ENCODE measurements at places on chromosomes 11 and 22.

DNA sequence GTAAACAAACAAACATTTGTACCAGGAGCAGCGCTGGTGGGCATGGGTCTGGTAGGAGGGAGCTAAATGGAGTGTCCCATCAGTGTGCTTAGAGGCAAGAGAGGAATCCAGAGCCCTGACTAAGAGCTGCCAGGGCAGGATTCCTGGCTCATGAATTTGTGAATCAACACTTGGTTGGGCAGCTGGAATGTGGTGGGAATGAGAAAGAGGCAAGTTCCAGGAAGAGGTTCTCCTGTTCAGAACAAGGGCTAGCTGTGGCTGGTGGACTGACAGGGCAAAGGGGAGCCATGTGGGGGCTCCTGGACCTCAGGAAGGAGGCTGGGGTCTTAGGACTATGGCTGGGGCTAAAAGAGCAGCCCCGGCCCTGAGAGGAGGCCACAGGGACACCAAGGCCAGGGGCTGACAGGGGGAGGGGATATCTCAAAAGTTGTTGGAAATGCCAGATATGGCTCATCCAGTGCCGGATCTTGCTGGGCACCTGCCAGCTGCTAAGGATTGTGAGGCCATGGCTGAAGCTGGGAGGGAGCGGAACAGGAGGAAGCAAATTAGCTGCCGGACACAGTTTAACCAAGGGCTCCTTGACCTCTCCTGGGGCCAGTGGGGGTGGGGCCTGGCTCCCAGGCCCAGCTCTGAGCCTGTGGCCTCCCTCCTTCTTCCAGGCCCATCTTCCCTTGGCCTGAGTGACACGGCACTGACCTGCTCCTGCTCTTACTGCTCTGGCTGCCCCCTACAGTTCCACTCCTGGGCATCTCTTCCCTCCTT lies 14.6 kb upstream of the P2RY6 start:
- no peaks in the 10 kb centered on the region for H3K36me3 ChIP-seq
- no peak overlapping the region for H3K4me3 ChIP-seq
- peak overlapping the region; percentile 98 for H3K27ac ChIP-seq
- no peaks in the 10 kb centered on the region for H3K27me3 ChIP-seq
- peak; percentile 81 for DNase-seq

- no peak within 1 kb of the TSS for H3K27ac ChIP-seq
- H3K4me3 ChIP-seq: no peak within 1 kb of the TSS
- H3K27me3 ChIP-seq: peaks cover 6% of the 10 kb centered on the region
- DNase-seq: no peak
Observed at GRCh38 chr22:39900306-39901227, at the start of gene GRAP2. GRAP2 (plus strand) TSS chr22:39901084; CDS start chr22:39947107, 46,023 bp downstream.

DNA sequence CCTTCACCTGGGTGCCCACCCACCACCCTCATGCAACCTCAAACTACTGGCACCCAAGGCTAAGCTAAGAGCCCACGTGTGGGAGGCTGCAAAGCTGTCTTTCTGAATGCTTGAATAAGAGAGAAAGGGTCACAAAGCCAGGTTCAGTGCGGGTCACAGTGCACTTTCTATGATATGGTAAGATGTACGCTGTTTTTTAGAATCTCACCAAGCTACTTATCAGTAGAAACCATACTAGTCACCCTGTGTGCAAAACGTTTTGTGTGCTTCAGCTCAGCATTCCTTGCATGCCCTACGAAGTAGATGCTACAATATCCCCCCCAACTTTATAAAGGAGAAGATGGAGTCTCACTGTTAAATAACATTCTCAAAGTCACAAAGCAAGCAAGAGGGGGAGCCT lies 14.9 kb downstream of the P2RX3 start:
- DNase-seq: no peak
- no peaks in the 10 kb centered on the region for H3K36me3 ChIP-seq
- no peak overlapping the region for H3K27ac ChIP-seq
- H3K27me3 ChIP-seq: no peaks in the 10 kb centered on the region

GRCh38 chr11:122601141-122602125 lies 54.1 kb upstream of the UBASH3B start:
- no peak overlapping the region for H3K4me3 ChIP-seq
- H3K27me3 ChIP-seq: peaks cover 3% of the 10 kb centered on the region
- no peak overlapping the region for H3K27ac ChIP-seq

DNA sequence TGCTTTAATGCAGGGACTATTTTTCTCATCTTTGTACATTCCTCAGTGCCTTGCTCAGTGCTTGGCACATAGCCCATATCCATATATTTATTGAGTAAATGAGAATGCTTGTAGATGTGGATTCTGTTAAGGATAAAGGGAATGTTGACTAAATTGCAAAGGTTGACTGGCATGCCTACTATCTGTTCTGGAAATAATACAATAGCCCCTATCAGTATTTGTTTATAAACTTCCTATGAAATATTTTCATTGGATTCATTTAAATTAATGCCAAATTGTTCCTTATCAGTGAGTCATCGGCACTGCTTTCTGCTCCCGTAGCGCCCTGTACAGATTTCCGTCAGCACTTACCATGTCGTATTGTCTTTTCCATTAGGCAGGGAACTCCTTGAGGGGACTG lies 8.0 kb downstream of the RNF121 start:
- H3K27me3 ChIP-seq: no peaks in the 10 kb centered on the region
- H3K36me3 ChIP-seq: no peaks in the 10 kb centered on the region
- no peaks in the 10 kb centered on the region for H3K4me1 ChIP-seq
- no peak overlapping the region for H3K27ac ChIP-seq
- peak; percentile 85 for DNase-seq

DNA sequence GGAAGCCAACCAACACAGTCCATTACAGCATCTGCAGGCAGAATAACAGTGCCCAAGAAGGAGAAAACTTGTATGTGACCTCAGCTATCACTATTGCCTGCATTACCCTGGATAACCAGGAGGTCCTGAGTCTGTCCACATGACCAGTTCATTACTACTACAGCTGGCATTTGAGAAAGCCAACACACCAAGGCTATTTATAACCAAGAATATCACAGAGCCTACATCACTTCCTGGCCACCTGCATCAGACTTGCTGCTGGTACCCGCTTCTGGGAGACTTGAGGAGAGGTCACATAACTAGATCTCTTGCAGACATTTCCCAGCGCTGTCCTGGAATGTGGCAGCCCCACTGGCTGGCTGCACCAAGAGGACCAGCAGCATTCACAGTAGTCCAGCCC lies 11.1 kb upstream of the OR56B4 start:
- no peak overlapping the region for H3K4me3 ChIP-seq
- no peaks in the 10 kb centered on the region for H3K27me3 ChIP-seq
- H3K36me3 ChIP-seq: no peaks in the 10 kb centered on the region
- no peak overlapping the region for H3K27ac ChIP-seq

DNA sequence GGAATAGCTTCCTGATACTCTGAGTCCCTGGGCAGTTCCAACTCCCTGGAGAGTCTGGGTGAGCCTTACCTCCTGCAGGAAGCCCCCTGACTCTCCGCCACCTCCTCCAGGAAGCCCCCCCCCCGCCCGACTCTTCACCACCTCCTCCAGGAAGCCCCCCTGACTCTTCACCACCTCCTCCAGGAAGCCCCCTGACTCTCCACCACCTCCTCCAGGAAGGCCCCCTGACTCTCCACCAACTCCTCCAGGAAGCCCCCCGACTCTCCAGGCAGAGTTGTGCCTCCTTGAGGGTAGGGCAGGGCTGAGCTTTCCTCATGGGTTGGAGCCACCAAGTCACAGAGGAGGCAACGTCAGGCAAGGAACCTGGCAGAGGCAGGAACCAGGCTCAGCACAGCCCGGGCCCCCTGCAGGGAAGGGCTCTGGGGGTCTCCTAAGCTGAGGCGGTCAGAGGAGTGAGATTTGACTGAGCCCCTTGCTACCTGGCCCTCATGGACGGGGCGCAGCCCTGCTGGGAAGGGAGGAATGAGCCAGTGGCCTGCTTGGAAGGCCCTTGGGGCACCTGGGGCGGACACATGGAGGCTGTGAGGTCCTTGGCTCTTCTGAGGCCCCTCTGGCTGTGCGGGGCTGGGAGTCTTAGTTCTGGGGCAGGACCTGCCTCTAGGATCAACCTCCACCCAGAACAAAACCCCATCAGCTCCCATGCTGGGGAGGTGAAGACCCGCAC lies 18.1 kb downstream of the MRGPRG start:
- no peak overlapping the region for H3K4me3 ChIP-seq
- no peak overlapping the region for H3K27ac ChIP-seq
- DNase-seq: no peak
- H3K36me3 ChIP-seq: no peaks in the 10 kb centered on the region

GRCh38 chr11:36389811-36390210 lies 93.7 kb downstream of the PRR5L start:
- no peak for DNase-seq
- no peaks in the 10 kb centered on the region for H3K27me3 ChIP-seq
- peaks cover 5% of the 10 kb centered on the region for H3K4me1 ChIP-seq
- no peaks in the 10 kb centered on the region for H3K36me3 ChIP-seq
- no peak overlapping the region for H3K27ac ChIP-seq
- no peak overlapping the region for H3K4me3 ChIP-seq

DNA sequence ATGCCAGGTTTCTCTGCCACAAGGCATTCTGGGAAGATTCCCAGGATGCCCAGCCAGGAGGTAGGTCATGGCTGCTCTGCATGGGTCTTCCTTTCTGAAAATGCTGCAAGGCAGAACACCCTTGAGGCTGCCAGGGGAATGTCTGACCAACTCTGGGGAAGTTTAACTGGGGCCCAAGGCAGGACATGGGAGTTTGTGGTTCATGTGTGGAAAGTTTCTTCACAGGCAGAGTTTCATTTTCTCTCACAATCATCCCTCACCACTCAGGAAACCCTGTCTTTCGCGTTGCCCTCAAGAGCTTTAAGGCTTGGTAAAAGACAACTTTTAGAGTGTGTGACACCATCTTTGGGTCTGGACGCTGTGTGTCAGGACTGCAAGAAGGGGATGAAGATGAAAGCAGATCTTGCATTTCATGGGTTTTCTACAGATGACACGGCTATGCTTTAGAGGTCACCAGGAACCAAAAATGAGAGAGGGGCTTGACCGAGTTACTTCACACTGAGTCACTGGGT lies 133.5 kb downstream of the CD44 start:
- no peak overlapping the region for H3K27ac ChIP-seq
- no peak overlapping the region for H3K4me3 ChIP-seq
- no peak for DNase-seq
- no peaks in the 10 kb centered on the region for H3K27me3 ChIP-seq
- H3K4me1 ChIP-seq: peaks cover 15% of the 10 kb centered on the region

DNA sequence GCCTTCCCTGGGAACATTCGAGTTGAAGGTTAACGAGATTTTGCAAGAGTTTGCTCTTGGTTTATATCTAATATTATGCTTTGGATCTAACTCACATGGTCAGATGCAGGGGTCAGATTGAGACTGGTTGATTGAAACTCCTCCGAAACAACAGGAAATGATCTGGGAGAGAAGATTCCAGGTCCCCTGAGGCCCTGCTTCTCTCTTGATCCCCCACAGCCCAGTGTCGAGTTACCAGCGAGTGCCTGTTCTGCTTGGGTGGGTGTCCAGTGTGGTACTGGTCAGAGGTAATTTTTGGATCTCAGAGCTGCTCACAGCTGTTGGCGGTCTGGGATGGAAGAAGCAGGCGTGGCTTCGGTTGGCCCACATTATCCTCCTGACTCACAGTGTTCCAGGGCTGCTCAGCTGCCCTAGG lies 9.2 kb downstream of the FBLN1 start:
- H3K27me3 ChIP-seq: peaks cover 2% of the 10 kb centered on the region
- peaks cover 26% of the 10 kb centered on the region for H3K4me1 ChIP-seq
- peak overlapping the region; percentile 11 for H3K27ac ChIP-seq
- no peak overlapping the region for H3K4me3 ChIP-seq
- DNase-seq: peak; percentile 91
- H3K36me3 ChIP-seq: no peaks in the 10 kb centered on the region

GRCh38 chr11:11480971-11481370 lies 127.9 kb upstream of the CSNK2A3 start:
- H3K27ac ChIP-seq: no peak overlapping the region
- no peaks in the 10 kb centered on the region for H3K4me1 ChIP-seq
- no peak for DNase-seq

GRCh38 chr11:87125257-87125656 lies 87.5 kb downstream of the TMEM135 start:
- H3K27me3 ChIP-seq: no peaks in the 10 kb centered on the region
- no peaks in the 10 kb centered on the region for H3K36me3 ChIP-seq
- H3K27ac ChIP-seq: no peak overlapping the region
- no peaks in the 10 kb centered on the region for H3K4me1 ChIP-seq
- peak; percentile 70 for DNase-seq

DNA sequence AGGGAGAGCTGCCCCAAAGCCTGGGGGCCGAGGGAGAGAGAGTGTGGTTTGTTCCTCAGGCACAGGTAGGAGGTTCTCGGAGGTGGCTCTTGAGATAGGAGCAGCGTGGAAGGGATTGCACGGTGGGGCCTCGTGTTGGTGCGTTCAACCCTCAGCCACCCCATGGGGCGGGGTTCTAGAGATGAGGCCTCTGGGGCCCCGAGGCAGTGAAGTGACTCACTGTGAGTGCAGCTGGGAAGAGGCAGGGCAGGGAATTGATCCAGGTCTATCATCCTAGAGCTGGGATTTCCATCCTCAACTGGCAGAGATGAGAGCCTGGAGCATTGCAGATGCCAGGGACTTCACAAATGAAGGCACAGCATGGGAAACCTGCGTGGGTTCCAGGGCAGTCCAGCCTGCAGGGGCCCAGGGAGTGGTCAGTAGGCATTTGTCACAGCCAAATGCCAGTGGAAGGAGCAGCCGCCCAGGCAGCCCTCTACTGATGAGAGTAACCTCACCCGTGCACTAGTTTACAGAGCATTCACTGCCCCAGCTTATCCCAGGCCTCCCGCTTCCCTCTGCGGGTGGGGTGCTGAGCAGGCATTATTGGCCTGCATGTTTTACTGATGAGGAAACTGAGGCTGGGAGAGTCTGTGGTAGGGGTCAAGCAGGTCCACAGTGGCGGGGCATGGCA lies 5.1 kb upstream of the SMARCB1 start:
- H3K27ac ChIP-seq: no peak overlapping the region
- H3K27me3 ChIP-seq: no peaks in the 10 kb centered on the region
- H3K4me1 ChIP-seq: peaks cover 7% of the 10 kb centered on the region
- no peak overlapping the region for H3K4me3 ChIP-seq
- no peaks in the 10 kb centered on the region for H3K36me3 ChIP-seq

GRCh38 chr11:109586789-109587188 lies 164.8 kb downstream of the C11orf87 start:
- no peak overlapping the region for H3K27ac ChIP-seq
- DNase-seq: no peak

DNA sequence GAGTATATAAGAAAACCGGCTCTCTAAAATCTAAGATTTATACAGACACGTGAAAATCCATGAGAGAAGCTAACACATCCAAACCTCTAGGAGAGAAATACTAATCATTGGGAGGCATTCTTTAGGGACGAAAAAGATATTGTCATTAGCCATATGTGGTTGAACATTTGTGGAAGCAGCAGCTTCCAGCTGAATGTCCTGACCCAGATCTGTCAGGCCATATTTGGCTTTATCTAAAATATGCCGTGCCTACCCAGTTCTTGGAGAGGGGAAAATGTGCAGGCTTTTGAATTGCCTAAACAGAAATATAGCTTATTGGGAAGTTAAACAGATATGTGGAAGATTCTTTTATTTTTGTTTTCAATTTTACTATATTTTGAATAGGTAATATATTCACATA lies 6.4 kb downstream of the CCDC89 start:
- H3K4me1 ChIP-seq: peaks cover 3% of the 10 kb centered on the region
- H3K4me3 ChIP-seq: no peak overlapping the region
- no peaks in the 10 kb centered on the region for H3K36me3 ChIP-seq
